ENCODE measurements at places on chromosomes 16 and 17. TPM values are rescaled to one million over a fixed set of nuclear protein-coding genes. Genes with fewer than 3 reads are reported as not detected.

- no peak for DNase-seq
Observed at GRCh38 chr17:10141436-10141835, 57.0 kb downstream of the GAS7 start.

- DNase-seq: no peak
Observed at GRCh38 chr16:12349936-12350850, 373.7 kb downstream of the SNX29 start.

DNA sequence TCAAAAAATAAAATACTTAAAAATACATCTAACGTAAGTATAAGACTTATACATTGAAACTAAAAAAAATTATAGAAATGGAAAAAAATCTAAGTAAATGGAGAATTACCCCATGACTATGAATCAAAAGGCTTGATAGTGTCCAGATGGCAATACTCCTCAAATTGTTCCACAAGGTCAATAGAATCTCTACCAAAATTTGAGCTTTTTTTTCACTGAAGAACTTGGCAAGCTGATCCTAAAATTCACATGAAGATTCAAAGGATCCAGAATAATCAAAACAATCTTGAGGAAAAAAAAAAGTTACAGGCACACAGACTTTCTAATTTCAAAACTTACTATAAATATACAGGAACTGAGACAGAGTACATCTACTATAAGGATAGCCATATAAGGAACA, 448.4 kb upstream of the CDH11 start:
- DNase-seq: no peak

The GCGR gene
- total RNA-seq: 0.04 TPM

- DNase-seq: no peak
Observed at GRCh38 chr16:69917311-69917710, 33.8 kb upstream of the CLEC18A start.

DNA sequence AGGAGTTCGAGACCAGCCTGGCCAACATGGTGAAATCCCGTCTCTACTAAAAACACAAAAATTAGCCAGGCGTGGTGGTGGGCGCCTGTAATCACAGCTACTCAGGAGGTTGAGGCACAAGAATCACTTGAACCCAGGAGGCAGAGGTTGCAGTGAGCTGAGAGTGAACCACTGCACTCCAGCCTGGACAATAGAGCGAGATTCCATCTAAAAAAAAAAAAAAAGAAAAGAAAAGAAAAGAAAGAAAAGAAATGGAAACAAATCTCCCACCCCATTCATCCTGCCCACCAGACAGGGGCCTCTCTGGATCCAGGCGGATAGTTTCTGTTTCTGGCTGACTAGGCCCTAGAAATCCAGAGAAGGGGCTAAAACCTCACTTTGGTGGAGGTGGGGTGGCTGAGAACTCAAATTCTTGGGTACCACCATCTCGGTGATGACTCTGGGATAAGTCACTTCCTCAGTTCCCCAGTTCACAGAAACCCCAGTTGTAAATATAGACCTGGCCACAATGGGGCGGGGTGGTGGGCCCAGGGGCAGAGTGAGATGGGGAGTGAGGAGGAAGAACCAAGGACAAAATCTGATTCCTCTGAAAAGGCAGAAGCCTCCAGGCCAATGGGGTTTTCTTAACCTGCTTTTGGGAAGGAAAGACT, 22.2 kb downstream of the SOCS1 start:
- DNase-seq: no peak

DNA sequence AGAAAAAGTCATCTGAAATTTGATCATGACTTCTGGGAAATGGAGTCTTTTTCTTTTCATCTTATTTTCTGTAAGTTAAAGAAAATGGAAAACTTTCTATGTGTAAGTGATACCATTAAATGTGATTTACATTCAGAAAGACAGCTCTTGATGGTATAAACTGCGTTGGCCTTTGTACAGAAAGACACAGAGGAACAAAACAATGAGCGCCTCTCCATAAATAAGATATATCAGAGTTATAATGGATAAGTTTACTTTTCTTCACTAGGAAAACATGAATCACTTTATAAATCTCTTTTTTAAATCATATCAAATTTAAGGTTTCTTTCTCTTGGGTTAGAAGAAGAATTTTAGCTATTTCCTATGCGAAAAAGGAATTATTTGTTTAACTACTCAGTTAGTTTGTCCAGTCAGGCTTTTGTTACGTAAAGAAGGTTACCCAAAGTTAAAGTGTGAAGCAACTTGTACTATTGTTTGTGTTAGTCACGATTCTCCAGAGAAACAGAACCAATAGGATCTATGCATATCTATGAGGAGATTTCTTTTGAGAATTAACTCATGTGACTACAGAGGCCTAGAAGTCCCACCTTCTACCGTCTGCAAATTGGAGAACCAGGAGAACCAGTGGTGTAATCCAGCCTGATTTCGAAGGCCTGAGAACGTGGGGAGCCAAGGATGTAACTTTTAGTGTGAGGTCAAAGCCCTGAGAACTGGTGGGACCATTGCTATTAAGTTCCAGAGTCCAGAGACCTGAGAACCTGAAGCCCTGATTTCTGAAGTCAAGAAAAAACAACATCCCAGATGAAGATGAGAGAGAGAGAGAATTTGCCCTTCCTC, 295.4 kb upstream of the KCNJ16 start:
- DNase-seq: no peak

DNA sequence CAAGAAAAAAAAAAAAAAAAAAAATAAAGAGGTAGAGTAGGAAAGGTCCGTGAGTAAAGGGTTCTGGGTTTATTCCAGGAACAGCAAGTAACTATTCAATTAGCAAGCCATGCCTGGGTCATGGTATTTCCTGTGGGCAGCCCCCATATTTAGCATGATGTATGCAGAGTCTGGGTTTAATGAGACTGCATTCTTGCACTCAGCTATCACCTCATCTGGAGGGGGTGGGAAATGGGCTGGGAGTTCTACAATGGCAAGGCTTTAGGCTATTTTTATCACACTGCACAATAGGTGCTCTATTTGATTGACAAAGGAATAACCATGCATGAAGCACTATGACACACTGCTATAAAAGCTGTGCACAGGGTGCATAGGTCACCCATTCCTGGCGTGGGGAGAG, 104.0 kb upstream of the CCL2 start:
- DNase-seq: no peak

DNA sequence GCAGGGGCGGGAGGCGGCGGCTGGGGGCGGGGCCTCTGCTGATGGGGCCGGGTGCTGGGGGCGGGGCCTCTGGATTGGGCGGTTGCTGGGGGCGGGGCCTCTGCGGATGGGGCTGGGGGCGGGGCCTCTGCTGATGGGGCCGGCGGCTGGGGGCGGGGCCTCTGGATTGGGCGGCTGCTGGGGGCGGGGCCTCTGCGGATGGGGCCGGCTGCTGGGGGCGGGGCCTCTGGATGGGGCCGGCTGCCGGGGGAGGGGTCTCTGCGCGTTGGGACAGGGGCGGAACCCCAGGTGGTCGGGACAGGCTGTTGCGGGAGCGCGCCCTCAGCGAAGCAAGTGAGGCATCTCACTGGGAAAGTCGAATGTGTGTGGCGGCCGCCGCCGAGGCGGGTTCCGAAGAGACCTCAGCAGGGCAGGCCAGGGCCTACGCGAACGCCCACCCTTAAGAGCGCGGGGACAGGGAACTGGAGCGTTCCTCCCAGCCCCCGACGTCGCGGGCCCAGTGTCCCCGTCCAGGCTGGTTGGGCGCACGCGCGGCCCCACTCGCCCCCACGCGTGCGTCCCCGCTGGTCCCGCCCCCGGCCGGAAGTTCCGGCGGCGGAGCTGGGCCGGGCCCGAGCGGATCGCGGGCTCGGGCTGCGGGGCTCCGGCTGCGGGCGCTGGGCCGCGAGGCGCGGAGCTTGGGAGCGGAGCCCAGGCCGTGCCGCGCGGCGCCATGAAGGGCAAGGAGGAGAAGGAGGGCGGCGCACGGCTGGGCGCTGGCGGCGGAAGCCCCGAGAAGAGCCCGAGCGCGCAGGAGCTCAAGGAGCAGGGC, at the start of gene STUB1:
Gene STUB1, plus strand, starts transcription at position 597 of the 811 bp plus-strand sequence. Its CDS starts 116 bp downstream, at position 713.
- peak; percentile 92 for DNase-seq

- DNase-seq: no peak
Observed at GRCh38 chr17:8696426-8696825, 48.2 kb downstream of the CCDC42 start.

GRCh38 chr17:9798724-9799123, 7.3 kb upstream of the DHRS7C start:
- no peak for DNase-seq

- no peak for DNase-seq
Observed at GRCh38 chr16:75111961-75112733, 4.4 kb downstream of the LDHD start.

GRCh38 chr17:81456798-81457197, 55.8 kb downstream of the ACTG1 start:
- peak; percentile 77 for DNase-seq

GRCh38 chr17:14730821-14731220, 429.9 kb downstream of the HS3ST3B1 start:
- DNase-seq: no peak

GRCh38 chr16:11254913-11255736, 879 bp downstream of the SOCS1 start:
- DNase-seq: no peak

DNA sequence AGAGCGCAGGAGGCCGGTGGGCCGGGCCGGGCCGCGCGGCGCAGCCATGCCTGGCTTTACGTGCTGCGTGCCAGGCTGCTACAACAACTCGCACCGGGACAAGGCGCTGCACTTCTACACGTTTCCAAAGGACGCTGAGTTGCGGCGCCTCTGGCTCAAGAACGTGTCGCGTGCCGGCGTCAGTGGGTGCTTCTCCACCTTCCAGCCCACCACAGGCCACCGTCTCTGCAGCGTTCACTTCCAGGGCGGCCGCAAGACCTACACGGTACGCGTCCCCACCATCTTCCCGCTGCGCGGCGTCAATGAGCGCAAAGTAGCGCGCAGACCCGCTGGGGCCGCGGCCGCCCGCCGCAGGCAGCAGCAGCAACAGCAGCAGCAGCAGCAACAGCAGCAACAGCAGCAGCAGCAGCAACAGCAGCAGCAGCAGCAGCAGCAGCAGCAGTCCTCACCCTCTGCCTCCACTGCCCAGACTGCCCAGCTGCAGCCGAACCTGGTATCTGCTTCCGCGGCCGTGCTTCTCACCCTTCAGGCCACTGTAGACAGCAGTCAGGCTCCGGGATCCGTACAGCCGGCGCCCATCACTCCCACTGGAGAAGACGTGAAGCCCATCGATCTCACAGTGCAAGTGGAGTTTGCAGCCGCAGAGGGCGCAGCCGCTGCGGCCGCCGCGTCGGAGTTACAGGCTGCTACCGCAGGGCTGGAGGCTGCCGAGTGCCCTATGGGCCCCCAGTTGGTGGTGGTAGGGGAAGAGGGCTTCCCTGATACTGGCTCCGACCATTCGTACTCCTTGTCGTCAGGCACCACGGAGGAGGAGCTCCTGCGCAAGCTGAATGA, 606 bp downstream of the THAP11 start:
- DNase-seq: peak; percentile 40

GRCh38 chr17:50604513-50604912, 30.2 kb upstream of the ABCC3 start:
- DNase-seq: peak; percentile 96

DNA sequence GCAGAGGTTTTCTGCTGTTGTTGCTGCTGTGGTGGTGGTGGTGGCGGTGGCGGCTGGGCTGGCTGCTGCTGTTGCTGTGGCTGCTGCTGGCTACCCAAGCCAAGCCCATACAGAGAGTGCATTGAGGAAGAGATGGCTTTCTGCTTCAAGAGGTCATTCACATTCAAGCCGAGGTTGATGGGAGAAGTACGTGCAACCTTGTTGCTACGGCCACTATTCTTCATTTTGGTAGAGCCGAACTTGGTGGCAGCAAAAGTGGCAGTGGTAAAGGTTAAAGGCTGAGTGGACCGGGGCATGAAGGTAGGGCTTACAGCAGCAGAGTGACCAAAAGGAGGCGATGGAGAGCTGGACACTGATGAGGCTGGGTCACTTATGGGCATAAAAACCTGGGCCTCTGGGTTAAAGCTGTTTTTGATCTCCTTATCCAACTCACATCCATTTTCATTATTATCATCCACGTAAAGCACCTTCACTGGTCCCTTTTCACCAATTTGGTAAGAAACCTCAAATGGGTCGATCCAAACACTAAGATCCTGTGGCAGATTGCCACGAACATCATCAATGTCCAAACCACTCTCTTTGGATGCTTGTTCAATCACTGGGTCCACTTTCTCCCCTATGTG, 2.8 kb downstream of the TOB1 start:
- peak; percentile 23 for DNase-seq

- DNase-seq: no peak
Observed at GRCh38 chr16:24046442-24046841, 209.7 kb upstream of the CACNG3 start.

DNA sequence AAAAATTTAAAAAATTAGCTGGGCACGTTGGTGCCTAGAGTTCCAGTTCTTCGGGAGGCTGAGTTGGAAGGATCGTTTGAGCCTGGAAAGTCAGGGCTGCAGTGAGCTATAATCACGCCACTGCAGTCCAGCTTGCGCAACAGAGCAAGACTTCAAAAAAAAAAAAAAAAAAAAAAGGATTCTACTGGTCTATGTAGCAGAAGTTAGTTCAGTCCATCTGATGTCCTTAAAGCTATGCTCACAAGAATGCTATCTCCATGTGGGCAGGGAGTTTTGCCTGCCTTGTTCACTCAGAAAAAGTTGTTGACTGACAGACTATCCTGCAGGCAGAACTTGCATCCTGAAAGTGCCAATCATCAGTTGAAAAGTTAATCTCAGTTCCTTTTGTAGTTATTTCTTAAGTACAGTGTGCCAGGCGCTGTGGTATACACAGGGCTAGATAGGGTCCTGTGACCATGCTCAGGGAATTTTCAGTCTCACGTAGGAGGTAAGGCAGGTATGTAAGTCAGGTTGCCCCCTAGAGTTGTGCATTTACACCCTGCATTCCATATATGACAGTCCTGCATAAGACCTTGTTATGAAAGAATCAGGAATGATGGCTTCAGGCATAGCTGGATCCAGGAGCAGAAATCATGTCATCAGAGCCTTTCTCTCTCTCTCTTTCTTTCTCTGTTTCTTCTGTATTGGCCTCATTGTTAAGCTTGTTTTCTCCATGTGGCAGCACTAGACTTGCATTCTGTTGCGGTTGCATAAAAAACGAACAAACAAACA, 7.6 kb downstream of the SYT17 start:
- DNase-seq: no peak

- peak; percentile 82 for DNase-seq
Observed at GRCh38 chr17:64773836-64774761, 112.0 kb upstream of the SMURF2 start.

- peak; percentile 45 for DNase-seq
Observed at GRCh38 chr17:21183468-21183867, 30.5 kb downstream of the TMEM11 start.

GRCh38 chr16:70157477-70158260, 15.9 kb upstream of the CLEC18C start:
- DNase-seq: no peak

The CACNB1 gene
- total RNA-seq: 8.3 TPM

- no peak for DNase-seq
Observed at GRCh38 chr17:41402161-41402560, 4.8 kb upstream of the KRT31 start.

The NLRC3 gene
- total RNA-seq: 0.05 TPM

DNA sequence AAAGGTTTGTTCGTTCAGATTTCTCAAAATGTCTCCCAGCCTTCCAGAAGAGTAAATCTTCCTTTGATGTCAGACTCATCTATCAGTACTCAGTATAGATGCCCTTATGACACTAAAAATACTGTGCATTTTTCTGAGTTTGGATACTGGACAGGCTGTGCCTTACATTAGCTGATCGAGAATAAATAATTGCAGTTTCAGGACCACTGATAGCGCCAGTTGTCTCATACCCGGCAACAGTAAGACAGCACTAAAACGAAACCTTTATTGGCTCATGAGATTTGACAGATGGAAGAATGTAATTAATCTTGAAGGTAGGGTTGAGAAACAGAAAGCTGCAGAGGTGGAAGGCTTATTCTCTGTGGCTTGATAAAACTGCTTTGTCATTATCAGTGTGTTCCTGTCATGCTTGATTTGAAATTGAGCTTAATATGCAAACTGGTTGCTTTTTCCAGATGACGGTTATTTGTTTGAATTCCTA, 1.2 kb downstream of the ATP6V0A1 start:
- no peak for DNase-seq

Measured in SJCRH30 (cell line).